T47D (cell line): ENCODE measurements at places on chromosomes 5 and 9.

- DNase-seq: no peak
Observed at GRCh38 chr9:129125478-129125877, 14.3 kb downstream of the PTPA start.

DNA sequence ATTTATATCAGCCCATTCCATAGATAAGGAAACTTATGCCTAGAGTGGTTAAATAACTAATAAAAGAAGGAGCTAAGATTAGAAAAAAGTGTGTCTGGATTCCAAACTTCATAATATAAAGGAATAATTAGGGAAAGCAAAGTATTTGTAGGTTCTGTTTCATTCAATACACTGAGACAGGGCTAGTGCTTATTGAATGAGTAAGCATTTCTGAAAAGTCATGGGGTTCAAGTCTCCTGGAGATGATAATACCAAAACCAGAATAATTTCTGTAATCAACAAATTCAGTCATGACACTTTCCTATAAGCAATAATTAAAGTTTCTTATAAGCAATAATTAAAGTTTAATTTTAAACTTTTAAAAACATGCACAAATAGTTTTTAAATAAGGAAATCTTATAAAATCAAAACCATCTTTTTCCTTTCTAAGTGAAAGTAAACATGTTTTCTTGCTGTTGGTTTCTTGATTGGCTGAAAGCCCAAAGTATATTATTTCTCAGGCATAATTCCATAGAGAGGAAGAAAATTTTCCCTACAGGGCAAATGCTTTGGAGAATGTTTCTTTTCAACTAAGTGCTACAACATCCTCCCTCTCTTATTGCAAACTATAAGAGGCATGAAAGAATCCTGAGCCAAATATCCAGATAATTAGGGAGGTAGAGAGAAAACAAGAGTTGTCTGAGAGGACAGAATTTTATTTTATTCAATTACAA lies 510.2 kb downstream of the PRELID2 start:
- peak; percentile 13 for DNase-seq

- no peak for DNase-seq
Observed at GRCh38 chr9:22401671-22402070, 45.0 kb upstream of the DMRTA1 start.

DNA sequence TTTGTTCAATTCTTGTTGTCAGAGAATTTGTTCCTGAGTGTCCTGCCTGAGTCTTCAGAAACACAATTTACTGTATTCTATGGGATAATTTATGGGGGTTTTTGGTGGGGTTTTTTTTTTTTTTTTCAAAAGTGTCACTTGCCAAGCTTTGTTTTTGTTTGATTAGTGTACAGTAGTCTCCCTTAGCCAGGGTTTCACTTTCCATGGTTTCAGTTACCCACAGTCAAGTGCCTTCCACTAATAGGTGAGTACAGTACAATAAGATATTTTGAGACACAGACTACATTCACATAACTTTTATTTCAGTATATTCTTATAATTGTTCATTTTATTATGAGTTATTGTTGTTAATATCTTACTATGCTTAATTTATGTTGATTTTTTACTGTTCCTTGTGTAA lies 25.0 kb upstream of the AUH start:
- DNase-seq: no peak

DNA sequence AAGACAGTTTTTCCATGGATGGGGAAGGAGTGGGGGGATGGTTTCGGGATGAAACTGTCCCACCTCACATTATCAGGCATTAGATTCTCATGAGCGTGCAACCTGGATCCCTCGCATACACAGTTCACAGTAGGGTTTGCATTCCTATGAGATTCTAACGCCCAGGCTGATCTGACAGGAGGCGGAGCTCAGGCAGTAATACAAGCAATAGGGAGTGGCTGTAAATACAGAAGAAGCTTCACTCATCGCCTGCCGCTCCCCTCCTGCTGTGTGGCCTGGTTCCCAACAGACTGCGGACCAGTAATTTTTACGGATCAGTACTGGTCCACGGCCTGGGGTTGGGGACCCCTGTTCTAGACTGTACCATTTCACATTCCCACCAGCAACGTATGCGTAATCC lies 68.3 kb upstream of the OTULINL start:
- no peak for DNase-seq

DNA sequence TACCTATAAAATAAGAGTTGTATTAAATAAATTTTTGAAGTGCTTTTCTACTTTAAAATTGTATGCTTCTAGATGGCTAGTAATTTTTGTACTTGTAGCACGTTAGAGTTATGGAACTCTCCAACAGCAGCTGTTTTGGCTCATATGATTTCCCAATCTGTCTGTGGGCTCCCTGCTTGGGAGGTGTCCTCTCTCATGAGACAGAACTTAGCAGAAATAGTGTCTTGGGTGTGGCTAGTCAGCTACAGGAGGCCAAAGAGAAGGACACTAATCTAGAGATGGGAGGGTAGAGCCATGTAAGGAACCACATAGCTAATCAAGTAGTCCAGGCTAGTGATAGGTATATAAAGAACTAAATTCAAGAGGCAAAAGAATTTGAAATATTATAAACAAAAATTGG lies 78.4 kb upstream of the DAB2 start:
- no peak for DNase-seq

GRCh38 chr9:99980598-99980997 lies 74.1 kb downstream of the STX17 start:
- DNase-seq: no peak

GRCh38 chr5:29889051-29889450 lies 1304.4 kb upstream of the CDH6 start:
- no peak for DNase-seq

- DNase-seq: peak; percentile 70
Observed at GRCh38 chr9:34332076-34332964, 3.0 kb downstream of the NUDT2 start.

- DNase-seq: no peak
Observed at GRCh38 chr9:530681-531080, 310.8 kb upstream of the DMRT1 start.

GRCh38 chr9:37732086-37732741 lies 21.4 kb upstream of the TRMT10B start:
- DNase-seq: no peak

GRCh38 chr5:2538169-2538568 lies 213.3 kb downstream of the IRX2 start:
- DNase-seq: no peak

DNA sequence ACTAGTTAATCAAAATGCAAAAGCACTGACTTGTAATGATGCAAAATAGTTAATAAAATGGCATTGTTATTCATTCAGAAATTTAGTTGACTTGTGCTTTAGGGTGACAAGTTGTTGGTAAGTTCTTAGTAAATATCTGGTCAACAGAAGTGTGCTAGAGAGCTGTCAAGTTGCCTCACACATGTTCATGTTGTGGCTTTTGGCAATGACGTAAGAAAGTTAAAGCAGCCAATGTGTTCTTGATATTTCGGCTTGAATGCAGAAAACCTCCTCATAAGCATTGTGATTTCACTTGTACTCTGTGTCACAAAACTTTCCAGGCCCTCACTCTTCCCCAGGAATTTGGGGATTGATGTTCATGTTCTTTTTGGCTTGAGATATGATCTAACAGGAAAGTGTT lies 626.7 kb downstream of the PRR16 start:
- DNase-seq: no peak

DNA sequence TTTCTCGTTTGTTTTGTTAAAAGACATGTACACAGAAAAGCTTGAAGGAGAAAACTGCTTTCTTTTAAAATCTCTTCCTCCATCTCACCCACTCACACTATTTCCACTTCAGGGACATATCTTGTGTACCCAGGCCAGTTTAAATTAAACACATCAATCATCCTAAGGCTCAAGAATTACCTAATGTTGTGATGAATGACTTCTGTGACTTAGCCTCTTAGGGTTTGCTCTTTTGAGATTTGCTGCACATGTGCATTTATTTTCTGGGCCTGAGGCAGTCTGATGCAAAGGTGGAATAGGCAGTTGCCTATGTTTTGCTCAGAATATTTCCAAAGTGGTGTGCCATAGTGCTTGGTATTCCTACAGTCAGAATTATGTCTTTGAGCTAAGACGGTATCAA lies 439.9 kb upstream of the CHD1 start:
- no peak for DNase-seq

DNA sequence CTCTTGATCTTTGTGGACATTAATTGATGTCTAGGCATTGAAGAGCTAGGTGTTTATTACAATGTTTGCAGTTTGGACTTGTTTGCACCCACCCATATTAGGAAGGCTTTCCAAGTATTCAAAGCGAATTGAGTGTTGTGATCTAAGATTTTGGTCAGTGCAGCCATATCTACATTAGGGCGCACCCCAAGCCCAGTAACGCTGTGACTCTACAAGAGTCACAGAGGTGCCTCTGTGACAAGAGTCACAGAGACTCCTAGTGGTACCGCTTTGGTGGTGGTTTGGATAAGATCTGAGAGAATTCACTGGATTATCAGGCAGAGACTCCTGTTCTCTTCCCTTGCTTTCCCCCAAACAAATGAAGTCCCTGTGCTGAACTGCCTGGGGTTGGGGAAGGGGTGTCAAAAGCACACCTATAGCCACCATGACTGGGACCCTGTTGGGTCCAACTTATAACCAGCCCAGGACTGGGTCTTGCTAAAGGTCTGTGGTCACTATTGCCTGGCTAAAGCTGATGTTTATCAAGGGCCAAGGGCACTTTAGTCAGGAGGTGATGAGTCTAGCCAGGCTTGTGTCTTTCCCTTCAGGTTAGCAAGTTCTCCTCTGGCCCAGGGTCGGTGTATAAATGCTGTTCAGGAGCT lies 114.1 kb upstream of the RIOK2 start:
- peak; percentile 28 for DNase-seq

DNA sequence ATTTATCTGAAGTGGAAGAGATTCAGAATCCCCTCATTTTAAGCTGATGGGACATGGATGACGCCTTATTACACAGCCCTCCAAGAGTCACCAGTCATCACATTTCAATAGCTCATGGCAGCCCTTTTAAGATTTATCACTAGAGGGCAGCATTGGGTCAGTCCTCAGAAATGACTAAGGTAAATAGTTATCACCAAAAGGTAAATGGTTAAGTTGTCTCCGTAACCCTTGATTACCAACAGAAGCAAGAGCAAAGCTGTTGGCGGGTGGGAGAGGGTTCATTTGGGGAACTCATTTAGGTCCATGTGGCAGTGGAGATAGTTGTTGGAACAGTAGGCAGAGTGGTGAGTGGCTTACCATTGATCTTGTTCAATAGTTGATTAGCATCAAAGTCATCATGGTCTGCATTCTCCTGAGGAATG lies 12.0 kb upstream of the C9 start:
- DNase-seq: peak; percentile 51

- DNase-seq: no peak
Observed at GRCh38 chr9:98391867-98392266, 136.4 kb upstream of the TBC1D2 start.

GRCh38 chr9:32294106-32294505 lies 90.3 kb upstream of the ACO1 start:
- DNase-seq: peak; percentile 93

DNA sequence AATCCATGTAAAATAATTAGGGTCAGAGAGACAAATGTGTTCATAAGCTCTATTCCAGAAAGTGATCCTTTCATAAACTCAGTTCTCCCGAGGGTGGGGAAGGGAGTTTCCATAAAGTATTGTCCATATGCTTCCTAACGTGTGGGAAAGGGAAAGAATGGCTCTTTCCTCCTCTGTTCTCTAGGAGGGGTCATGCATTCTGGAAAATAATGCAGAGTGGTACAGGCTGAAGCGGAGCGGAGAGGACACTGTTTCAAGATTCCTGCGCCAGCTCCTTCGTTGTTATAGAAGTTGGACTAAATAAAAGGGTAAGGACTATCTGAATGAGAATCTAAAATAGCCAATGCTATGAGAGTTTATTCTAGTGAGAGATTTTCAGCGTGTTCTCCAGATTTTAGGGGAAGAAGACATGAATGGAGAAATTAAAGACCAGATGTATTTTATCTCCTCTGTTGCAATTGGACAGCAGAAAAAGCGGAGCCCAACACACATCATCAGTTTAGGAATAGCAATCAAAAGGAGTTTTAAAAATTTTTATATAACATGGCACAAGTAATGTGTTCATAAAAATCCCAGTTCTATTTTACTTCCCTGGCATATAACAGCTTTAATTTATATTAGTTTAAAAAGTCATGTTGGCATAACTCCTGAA lies 166.9 kb upstream of the MPDZ start:
- DNase-seq: no peak

DNA sequence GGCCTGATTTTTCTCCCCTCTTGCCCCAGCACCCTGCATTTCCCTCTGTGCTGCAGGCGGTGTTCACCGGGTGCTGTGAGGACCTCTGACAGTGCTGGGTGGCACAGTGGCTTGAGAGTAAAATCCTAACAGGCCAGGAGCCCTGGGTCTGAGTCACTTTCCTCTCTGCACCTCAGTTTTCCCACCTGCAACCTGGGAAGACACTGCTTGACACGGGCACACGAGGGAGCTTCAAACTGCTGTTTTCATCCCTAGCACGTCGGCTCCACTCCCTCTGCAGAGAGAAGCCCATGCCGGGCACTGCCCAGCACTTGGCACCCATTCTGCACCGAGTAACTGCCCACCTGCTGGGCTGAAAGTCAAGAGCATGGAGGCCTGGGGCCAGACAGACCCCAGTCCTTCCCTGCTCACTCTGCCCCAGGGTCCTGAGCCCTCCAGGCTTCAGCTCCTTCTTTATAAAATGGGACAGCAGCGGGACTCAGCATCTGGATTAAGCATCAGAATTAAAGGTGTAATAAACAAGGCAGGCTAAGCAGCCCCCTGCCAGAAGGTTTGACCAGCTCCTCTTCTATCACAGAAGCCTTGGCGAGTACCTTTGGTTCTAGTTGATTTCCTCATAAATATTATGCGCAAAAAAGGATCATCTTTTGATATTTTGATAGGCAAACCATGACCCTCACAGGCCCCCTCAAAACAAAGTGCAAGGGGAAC lies 5.2 kb downstream of the GFI1B start:
- DNase-seq: no peak

GRCh38 chr9:88992556-88992955 lies 1.3 kb downstream of the S1PR3 start:
- DNase-seq: no peak

DNA sequence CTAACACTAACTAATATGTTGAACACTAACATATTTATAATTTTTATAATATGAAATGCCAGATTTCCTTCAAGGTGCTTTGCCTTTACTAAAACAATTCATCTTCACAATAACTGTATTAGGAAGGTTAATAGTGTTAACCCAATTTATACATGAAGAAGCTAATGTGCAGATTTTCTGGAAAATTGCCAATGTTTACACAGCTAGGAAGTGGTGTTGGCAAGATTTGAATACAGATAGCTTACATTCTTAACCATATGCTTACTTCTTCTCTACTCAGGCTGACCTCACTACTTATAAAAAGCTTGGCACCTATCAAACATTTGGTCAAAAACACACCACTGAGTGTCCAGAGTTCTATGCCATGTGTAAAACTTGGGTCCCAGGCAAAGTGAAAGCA lies 445.4 kb upstream of the ITGA1 start:
- no peak for DNase-seq

DNA sequence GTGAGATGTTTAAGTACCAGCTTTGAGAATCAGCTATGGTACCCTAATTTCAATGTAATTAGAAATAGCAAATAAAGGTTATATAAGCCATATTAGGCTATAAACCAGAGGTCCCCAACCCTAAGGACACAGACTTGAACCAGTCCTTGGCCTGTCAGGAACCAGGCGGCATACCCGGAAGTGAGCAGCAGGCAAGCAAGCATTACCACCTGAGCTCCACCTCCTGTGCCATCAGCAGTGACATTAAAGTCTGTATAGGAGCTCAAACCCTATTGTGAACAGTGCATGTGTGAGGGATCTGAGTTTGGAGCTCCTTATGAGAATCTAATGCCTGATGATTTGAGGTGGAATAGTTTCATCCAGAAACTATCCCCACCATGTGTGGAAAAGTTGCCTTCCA lies 1009.5 kb downstream of the PTPRD start:
- DNase-seq: no peak

- peak; percentile 35 for DNase-seq
Observed at GRCh38 chr9:125513668-125514413, 193.2 kb downstream of the MAPKAP1 start.

- DNase-seq: peak; percentile 30
Observed at GRCh38 chr5:146906803-146907202, 28.2 kb upstream of the PPP2R2B start.
